Effector CD4-positive, alpha-beta T cell (primary cell): ENCODE measurements at places on chromosomes 3 and 15.

GRCh38 chr3:16374047-16374934, 109.3 kb downstream of the OXNAD1 start:
- no peak for DNase-seq

GRCh38 chr3:127067116-127067910, 84.4 kb downstream of the PLXNA1 start:
- no peak for DNase-seq

DNA sequence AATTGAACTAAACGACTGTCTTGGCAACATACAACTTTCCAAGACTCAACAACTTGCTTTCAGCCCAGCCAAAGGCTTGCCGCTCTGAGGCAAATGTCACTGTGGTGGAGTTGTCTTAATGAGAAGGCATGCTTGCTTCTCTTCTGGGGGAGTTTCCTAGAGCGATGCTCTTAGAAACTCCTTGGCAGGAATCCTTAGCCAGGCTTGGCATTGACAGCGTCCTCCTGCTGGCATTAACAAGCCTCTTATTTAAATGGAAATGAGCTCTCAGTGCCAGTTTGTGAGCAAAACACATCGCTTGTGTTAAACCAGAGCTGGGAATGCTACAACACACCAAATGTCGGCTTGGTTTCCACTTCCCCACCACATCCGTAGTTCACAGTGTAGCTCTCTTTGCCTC, 265.5 kb upstream of the TPRG1 start:
- DNase-seq, result no peak

GRCh38 chr15:33242165-33242564, 47.7 kb upstream of the FMN1 start:
- no peak for DNase-seq

- no peak for DNase-seq
Measured at GRCh38 chr3:126518779-126519177, 1.2 kb upstream of the UROC1 start.

DNA sequence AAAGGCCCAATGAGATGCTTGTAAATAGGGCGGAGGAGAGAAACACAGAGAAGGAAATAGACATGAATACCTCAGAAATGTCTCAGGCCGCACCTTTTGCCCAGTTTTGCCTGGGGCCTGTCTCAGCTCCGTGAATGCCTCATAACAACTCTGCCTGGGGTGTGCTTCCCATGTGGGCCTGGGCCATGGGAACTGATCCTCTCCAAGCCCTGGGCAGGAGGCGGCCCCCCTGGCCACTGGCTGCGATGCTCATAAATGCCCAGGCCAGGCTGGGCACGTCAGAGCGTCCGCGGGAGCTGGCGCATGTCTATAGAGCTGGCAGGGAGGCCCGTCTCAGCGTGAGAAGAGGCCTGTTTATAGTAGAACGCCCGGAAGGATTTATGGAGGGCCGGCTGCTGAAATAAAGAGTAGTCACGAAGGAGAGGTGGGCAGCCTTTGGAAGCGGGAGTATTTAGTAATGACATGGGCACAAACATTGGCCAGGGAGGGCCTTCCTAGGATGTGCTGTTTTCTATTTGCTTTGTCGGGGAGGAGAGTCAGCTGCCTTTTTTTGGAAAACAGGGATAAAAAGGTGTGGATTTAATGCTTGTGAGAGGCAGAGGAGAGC, 85.9 kb upstream of the IGF1R start:
- no peak for DNase-seq

- no peak for DNase-seq
Measured at GRCh38 chr3:81270603-81271379, 490.7 kb downstream of the GBE1 start.

DNA sequence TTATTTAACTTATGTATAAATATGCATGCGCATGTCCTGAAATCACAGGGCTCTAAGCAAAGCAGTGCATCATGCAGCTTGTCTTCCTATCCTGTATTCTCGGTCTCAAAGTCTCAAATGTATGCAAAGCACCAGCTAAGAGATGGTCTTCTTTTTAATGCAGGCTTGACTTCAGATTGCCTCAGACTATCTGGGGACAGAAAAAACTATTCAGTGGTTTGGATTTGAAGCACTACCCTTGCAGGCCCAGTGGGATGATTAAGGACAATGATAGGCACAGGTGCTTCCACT, 18.5 kb upstream of the NMNAT3 start:
- no peak for DNase-seq

- DNase-seq, result no peak
Measured at GRCh38 chr3:56826831-56827722, 25.3 kb upstream of the ARHGEF3 start.

GRCh38 chr15:33959844-33960548, 8.3 kb upstream of the CHRM5 start:
- no peak for DNase-seq

DNA sequence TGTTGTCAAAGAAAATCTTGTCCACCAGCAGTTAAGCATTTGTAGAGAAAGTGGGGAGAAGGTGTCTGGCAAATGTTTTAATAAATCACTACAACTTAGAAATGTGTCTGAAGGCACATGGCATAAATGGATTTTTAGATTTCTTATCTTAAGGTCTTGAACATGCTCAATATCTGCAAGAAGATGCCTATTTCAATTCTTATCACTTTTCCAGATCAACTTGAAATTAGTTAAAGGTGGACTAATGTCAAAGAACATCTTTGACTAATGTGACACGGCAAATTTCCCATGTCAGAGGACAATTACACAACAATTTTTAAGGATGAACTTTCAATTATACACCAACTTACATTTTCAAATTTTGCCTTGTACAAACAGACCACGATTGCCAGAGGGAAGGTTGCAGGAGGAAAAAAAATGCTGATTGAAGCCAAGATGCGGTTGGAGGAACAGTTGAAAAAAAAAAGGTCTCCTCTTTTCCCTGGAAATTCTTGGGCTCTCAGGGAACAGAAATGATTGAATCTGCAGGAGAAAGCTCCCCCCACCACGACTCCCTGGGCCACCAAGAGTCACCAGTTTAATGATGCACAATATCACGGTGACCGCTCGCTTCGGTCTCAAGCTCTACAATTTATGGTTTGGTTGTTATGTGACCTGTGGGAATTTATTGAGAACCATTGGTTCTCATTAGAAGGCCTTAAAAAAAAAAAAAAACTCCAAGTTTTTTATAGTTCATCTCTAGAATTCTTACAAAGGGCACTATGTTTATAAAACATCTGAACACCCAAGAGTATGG, 507.6 kb upstream of the ADAMTS9 start:
- DNase-seq, result no peak

GRCh38 chr15:60544581-60545264, 65.8 kb upstream of the ICE2 start:
- DNase-seq, result no peak

DNA sequence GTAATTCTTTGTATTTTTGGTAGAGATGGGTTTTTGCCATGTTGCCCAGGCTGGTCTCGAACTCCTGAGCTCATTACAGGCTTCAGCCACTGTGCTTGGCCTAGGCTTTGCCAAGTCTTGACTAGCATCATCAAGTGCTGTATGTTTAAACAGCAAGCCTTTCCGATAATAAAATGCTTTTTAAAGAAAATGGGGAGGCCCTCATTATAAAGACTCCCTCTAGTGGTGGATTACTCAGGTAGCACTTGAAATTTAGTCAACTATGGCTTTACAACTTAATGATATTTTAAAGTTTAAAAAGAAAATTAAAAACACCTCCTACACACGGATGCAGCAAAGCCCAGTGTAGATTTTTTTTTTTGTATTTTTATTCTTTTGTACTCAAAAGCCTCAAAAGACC, 213.6 kb downstream of the GAP43 start:
- DNase-seq, result no peak

DNA sequence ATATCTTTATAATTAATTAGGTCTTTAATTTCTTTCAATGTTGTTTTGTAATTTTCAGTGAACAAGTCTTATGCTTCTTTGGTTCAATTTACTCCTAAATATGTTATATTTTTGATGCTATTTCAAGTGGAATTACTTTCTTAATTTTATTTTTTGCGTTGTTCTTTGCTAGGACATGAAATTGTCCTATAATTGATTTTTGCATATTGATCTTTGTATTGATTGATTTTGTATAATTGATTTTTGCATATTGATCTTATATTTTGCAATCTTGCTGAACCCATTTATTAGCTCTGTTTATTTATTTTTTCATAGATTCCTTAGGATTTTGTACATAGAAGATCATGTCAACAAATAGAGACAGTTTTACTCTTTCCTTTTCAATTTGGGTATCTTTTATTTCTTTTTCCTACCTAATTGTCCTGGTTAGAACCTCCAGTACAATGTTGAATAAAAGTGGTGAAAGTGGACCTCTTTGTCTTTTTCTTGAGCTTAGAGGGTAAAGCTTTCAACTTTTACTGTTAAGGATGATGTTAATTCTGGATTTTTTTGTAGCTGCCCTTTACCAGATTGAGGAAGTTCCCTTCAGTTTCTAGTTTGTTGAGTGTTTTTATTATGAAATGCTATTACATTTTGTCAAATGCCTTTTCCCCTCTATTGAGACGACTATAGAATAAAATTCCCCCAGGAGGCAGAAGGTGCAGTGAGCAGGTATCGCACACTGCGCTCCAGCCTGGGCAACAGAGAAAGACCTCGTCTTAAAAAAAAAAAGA, 36.8 kb upstream of the CCDC50 start:
- DNase-seq, result no peak

- DNase-seq, result no peak
Measured at GRCh38 chr15:75154461-75155062, 47.1 kb upstream of the C15orf39 start.

GRCh38 chr15:67873777-67874176, 33.9 kb upstream of the RNU6-1 start:
- no peak for DNase-seq

- DNase-seq, result no peak
Measured at GRCh38 chr15:101020451-101020850, 101.3 kb downstream of the LRRK1 start.

- DNase-seq, result no peak
Measured at GRCh38 chr3:134892761-134893160, 97.7 kb downstream of the EPHB1 start.

GRCh38 chr15:41819455-41820050, 8.3 kb upstream of the JMJD7 start:
- DNase-seq, result no peak

GRCh38 chr3:167928381-167928780, 167.3 kb downstream of the GOLIM4 start:
- no peak for DNase-seq

DNA sequence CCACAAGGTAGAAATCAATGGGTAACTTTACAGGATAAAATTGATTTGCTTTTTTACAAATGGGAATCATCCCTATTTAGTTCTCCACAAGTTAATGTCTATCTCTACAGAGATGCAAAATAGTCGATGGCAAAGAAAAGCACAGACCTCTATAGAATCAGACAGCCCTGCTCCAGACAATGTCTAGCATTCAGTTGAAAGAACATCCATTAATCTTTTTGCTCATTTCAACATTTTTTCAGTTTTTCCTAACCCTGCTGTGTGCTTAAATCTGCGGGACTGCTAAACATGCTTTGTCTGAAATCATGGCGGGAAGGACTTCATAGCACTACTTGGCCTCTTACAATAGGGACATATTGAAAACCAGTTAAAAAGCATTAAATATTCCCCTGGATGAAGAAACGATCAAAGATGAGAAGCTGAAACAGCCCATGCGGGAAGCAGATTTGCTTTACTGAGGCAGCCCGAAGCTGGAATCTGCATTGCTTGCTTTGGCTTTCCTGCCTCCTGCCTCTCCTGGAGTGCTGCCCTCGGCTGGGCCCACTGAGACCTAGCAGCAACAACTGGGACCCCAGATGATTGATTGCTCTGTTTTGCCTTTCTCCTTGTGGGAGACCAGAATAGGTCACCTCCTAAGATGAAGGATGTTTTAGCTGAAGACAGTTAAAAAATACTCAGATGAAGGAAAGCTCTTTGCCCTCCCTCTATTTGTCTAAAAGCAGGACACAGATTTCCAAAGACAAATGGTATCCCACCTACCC, 38.5 kb upstream of the RASGRP1 start:
- no peak for DNase-seq

DNA sequence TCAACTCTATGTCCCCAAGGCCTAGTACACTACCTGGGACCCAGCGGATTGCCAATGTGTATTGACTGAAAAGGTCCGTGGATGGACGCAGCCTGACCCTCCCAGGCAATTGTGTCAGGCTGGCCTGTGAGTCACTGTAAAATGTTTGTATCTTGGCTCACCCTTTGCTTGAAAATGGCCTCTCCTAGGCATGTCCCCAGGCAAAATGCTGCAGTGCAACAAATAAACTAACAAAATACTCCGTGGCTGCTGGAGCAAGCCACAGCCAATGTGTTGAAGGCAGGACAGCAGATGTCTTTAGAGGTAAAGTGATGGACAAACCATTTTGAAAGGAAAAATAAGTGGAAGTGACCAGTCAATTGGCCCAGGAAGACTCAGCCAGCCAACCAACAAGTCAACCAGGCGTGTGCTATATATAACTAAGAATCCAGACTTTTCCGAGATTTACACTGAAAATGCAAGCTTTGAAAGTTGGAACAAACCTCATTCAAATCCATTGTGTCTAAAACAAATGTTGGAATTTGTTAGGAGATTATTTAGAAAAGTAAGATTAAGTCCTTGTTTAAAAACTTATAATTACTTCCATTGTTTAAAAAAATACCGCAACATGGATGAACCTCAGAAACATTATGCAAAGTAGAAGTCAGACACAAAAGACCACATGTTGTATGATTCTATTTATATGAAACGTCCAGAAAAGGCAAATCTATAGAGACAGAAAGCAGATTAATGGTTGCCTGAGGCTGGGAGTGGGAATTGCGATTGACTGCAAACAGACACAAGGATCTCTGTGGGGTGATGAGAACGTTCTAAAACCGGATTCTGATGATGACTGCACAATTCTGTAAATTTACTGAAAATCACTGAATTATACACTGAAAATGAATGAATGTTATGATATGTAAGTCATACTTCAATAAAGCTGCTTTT, 191.2 kb downstream of the TLE3 start:
- DNase-seq, result no peak

DNA sequence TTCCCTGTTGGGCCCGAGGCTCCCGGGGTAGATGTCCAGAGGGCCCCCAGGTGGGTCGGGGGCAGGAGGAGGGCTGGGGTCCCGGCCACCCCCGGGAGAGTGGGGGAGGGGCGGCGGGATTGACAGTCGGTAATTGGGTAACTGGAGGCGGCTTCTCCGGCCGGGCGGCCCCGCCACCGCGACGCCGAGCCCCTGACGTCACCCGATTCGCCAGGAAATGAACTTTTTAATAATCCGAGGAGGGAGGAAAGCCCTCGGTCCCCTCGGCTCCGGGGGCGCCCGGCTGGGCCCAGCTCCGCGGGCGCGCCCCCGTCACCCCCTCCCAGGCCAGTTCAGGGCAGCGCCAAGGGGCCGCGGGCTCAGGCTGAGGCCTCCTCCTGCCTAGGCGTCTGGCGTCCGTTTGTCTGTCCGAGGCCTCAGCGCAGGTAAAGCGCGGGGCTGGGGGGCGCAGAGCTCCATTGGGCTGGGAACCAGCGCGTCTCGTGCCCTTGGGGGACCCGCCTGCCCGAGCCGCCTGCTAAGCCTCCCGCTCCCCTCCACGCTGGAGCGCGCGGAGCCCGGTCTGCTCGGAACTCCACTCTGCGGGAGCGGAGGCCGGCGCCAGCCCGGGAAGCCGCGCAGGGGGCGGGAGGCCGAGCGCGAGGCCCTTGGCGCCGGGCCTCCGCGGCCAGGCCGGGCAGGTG, 3.9 kb downstream of the GATA2 start:
- no peak for DNase-seq

- peak; percentile 55 for DNase-seq
Measured at GRCh38 chr3:129627350-129628168, 21.1 kb upstream of the PLXND1 start.

- no peak for DNase-seq
Measured at GRCh38 chr15:101852356-101852755, 40.4 kb downstream of the OR4F15 start.
